ENCODE measurements at places on chromosomes 2 and 18.

GRCh38 chr2:189096769-189097447, 82.7 kb downstream of the COL5A2 start:
- no peak for DNase-seq

- no peak for DNase-seq
Observed at GRCh38 chr2:176681584-176682115, 412.4 kb downstream of the MTX2 start.

DNA sequence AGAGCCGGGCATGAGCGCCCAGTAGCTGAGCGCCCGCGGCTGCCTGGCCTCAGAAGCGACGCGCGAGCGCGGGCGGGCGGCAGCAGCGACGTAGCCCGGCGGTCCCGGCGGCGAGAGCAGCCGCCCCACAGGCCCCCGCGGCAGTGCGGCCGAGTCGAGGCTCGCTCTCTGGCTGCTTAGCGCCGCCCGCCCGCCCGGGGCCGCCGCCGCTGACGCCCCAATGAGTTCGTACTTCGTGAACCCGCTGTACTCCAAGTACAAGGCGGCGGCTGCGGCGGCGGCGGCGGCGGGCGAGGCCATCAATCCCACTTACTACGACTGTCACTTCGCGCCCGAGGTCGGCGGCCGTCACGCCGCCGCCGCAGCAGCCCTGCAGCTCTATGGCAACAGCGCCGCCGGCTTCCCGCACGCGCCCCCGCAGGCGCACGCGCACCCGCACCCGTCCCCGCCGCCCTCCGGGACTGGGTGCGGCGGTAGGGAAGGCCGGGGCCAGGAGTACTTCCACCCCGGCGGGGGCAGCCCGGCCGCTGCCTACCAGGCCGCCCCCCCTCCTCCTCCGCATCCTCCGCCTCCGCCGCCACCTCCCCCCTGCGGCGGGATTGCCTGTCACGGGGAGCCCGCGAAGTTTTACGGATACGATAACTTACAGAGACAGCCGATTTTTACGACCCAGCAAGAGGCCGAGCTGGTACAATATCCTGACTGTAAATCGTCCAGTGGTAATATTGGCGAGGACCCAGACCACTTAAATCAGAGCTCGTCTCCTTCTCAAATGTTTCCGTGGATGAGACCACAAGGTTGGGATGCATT, 847 bp downstream of the HOXD8 start:
- peak; percentile 96 for DNase-seq

DNA sequence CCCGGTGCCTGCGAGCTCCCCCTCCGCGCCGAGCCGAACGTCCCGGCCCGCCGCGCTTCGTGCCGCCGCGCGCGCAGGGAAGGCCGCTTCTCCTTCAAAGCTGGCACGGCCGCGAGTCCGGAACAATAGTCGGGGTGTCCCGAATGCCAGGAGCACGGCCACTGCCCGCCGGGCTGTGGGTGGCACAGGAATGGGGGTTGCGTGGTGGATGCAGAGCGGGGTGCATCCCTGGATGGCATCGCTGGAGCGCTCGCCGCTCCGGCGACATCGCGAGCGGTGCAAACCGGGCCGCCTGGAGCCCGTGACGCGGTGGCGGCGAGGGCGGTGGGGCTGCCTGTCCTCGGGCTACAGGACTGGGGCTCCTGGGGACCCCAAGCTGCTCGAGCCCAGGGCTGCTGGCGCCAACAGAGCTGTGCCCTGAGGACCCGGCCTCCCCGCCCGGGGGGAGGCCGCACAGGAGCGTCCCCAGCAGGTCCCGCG, 1.1 kb upstream of the SATB2 start:
- DNase-seq = no peak

DNA sequence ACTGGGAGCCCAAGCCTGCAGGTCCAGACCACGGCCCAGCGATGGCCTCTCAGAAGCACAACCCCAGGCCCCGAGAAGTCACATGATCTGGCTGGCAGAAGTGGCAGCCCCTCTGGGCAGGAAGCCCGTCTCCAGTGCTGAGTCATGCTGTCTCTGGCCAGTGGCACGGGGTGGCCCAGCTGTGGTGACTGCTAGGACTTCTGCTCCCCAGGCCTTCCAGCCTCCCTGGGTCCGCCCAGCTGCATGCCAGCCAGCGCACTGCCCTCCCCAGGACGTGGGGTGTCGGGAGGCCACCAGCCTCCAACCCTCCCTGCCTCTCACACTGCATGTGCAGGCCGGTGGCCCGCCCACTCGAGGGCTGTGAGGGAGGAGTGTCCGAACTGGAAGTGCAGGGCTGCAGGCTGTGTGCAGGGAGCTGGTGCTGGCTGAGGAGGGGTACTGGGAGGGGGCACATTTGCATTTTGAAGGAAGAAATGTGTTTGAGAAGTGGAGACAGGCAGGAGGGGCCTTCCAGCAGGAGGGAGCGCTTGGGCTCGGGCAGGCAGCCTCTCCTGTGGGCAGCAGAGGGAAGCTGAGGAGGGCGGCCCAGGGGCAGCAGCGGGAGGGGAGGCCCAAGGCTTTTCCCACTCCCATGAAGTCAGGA, 17.0 kb upstream of the HPCAL1 start:
- peak; percentile 36 for DNase-seq

DNA sequence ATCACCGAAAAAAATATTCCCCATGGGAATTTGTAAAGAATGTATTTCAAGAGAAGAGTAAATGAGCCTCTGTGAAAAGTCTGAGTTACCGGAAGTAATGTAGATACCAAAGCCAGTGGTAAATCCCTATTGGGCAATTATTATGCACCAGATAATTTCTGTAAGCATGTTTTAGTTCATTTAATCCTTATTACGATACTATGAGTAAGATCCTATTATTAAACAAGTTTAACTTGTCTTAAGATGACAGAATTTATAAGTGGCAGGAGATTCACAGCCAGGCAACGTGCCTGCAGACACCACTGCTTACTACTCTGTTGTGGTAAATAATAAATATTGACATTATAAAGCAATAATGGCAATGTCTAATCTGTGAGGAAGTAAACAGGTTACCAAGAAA, 280.8 kb upstream of the RGPD4 start:
- DNase-seq = no peak

DNA sequence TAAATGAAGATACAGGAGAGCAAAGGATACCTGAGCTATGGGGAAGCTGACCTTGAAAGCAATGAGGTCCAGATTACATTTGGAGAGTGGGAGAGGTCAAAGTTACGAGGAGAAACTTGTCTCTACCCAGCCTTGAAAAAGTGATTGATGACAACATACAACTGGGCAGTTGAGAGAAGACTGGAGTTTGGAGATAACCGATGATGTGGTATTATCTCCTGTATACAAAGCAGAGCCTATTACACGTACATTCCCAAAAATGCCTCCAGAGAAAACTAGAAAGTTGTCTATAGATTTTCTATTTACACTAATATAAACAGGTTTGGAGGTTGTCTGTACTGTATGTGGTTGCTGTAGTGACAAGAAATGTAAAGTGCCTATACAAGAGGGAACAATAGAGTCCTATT, 28.3 kb downstream of the ARL5A start:
- DNase-seq = no peak

DNA sequence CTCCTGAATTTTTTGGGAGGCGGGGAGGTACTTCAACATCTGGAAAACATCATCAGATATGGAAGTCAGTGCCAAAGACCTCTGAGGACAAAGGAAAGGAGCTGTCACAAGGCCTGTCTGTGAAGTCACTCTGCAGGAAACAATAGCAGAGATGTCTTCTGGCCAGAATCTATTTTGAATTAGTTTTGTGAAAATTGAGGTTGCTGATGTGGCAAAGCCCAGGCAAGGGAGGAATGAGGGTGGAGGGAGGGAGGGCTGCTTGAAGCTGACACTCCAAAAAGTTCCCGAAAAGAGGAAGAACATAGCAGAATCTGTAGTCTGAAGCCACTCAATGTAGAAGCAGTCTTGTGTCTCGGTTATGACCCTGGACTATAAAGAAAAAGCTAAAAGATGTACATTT, 151.1 kb upstream of the LHCGR start:
- DNase-seq = no peak

DNA sequence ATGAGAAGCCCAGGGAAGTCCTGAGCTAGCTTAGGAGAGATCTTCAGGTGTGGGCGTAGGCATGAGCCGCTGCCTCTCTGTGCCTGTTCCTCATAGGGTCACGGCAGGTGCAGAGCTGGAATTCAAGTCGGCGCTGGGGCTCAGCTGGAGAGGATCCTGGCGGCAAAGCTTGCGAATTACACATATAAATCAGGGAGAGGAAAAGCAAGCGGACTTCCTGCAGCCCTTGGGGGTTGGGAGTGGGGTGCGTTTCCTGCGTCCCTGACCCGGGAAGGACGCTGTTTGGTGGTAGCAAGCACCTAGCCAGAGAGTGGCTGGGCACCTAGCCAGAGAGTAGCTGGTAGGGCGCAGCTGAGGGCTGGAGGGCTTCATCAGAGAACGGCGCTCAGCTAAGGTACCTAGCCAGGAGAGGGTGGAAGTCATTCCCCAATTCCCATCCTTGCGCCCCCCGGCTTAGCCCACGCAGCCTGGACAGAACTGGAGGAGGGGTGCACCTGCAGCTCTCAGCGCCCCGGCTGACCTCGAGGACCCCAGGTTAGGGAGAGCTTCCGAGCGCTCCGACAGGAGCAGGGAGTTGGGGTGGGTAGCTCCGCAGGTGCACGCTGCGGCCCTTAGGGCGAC, 459 bp upstream of the EFR3B start:
- peak; percentile 88 for DNase-seq

- peak; percentile 86 for DNase-seq
Observed at GRCh38 chr2:66433945-66434678, 813 bp upstream of the MEIS1 start.

- no peak for DNase-seq
Observed at GRCh38 chr18:2536063-2536462, 35.2 kb downstream of the METTL4 start.

GRCh38 chr18:42274488-42275137, 319.6 kb downstream of the PIK3C3 start:
- no peak for DNase-seq

DNA sequence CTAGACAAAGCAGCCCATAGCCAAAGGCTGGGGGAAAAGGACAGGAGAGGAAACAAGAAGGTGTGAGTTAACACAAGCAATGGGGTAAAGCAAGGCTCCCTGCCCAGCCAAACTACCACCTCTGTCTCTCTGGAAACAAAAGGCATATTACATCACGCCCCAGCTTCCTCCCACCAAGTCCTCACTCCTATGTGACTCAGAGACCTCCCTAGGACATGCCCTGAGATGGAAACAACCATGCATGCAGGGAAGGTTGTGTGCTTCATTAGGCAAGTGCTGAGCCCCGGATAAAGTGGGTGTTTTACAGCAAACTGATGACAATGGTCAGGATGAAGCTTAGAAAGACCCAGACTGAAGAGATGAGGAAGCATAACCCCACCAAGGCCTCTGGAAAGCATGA, 9.0 kb upstream of the ATRAID start:
- no peak for DNase-seq

GRCh38 chr2:27024812-27025211, 8.0 kb upstream of the TMEM214 start:
- no peak for DNase-seq

DNA sequence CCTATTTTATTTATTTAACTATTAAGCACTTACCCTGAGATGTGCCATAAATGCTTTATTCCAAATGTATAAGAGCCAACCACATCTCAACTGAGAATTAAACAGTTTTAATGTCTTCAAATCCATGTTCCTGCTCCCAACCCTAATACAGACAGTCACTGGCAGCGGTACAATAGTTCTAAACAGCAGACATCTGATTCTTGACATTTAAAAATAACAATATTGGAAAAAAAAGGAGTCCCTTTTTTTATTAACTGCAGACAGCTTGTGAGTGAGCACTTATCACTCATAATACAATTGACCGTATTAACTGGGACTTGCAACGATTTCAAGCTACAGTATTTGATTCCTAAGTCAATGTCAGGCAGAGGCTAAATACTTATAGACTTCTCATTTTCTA, 424.6 kb downstream of the TGIF1 start:
- no peak for DNase-seq

DNA sequence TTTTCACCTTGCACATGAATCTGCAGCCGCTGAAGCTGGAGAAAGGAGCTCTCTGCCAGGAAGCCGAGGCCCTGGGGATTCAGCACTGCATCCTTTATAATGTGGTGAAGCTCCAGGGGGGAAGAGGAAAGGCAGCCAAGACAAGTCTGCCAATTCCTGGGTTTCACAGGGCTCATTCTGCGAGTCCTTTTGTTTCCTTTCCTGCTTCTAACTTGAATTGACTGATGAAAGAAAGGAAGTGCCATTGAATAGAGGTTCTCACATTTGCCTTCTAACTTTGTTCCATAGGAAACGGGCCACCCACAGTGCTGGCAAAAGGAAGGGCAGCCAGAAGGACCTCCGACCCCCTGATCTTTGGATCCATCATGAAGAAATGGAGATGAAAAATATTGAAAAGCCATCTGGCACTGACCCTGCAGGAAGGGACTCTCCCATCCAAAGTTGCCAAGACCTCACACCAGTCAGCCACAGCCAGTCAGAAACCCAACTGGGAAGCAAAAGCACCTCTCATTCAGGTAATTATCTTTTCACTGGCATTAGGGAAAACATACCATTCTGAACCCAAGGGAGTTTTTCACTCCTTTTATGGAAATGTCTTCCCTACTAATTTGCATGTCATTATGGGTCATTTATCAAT, 765.4 kb downstream of the MBD2 start:
- no peak for DNase-seq

DNA sequence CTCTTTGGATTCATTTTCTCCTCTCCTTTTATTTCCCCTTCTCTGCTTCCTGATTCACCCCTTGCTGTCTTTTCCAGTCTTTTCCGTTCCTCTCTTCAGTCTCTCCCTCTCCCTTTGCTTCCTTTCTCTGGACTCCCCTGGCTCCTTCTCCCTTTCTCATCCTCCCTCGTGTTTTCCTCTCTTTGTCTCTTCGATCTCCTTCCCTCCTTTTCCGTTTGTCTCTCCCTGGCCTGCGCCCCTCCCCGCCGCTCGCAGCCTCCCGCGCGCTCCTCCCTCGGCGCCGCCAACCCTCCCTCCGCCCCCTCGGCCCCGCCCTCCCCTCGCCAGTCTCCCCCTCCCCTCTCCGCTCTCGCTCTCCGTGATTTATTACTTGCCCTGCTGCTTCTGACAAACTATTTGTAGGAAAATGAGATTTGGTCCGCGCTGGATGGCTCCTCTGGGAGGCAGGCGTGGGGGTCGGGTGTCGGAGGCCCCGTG, 46.0 kb upstream of the PAX8 start:
- peak; percentile 90 for DNase-seq

DNA sequence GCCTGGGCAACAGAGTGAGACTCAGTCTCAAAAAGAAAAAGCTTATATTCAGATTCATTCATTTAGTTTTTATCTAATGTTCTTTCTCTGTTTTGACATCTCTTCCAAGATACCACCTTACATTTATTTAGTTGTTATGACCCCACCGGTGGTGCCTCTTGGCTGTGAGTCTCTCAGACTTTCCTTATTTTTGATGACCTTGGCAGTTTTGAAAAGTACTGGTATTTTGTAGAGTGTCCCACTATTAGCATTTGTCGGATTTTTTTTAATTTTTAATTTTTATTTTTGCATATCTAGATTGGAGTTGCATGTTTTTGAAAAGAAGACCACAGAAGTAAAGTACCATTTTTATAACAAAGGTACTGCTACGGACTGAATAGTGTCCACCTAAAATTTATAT, 351.7 kb upstream of the KYNU start:
- DNase-seq = no peak
